ENCODE measurements at places on chromosomes 12 and 14.

DNA sequence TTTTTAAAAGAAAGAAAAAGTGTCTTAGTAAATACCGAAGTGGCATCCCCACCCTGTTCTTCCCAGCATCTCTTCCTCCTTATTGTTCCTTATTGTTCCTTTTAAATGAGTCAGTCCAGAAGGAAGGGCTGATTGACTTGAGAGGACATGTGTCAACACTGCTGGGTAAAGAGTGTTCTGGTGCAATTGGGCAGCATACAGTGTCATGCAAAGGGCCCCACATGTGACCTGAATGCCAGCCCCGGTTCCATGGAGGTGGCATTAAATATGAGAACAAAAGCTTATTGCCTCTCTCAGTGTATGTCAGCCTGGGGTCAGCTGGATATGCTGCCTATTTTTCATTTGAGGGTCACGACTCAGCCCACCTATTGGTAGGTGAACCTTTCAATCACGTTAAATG is 58.9 kb upstream of the RIC8B start:
- DNase-seq, result no peak

DNA sequence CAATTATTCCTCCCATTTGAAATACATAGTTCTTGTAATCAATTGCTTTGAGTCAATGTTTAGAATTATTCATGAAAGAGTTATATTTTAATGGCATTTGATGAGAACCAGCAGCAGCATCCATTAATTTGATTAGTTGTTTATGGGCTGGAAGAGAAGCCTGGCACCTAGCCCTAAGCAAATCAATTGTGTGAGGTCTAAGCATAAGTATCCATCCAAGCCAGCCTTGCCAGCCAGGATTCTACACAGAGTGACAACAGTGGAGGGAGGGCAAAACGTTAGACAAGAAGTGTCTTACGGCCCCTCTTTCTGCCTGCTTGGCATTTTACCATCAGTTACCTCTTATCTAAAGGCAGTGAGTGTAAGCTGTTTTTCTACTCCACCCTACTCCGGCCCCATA is 478.5 kb downstream of the NELL2 start:
- no peak for DNase-seq

DNA sequence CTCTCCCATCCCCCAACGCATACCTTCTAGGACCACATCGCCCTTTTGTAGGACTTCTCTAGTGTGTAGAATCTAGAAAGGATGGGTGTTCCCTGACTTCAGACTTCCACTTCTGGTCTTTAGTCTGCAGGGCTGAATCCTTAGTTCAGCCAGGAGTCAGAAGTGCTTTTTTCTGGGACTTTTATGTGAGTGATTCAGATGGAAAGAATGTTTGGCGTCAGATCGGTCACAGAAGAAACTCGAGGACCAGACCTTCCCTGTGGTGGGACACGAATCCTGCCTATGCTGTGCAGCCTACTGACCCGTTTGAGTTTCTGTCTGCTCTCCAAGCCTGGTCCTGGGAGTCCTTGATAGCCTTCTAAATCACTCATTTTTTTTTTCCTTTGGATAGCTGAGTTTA is 165.4 kb upstream of the SSTR1 start:
- no peak for DNase-seq

- no peak for DNase-seq
Observed at GRCh38 chr12:120388691-120389481, 19.9 kb upstream of the MSI1 start.

GRCh38 chr12:100955139-100955538 is 160.6 kb downstream of the ANO4 start:
- no peak for DNase-seq

- DNase-seq, result no peak
Observed at GRCh38 chr12:12714276-12715021, 2.7 kb upstream of the CDKN1B start.

DNA sequence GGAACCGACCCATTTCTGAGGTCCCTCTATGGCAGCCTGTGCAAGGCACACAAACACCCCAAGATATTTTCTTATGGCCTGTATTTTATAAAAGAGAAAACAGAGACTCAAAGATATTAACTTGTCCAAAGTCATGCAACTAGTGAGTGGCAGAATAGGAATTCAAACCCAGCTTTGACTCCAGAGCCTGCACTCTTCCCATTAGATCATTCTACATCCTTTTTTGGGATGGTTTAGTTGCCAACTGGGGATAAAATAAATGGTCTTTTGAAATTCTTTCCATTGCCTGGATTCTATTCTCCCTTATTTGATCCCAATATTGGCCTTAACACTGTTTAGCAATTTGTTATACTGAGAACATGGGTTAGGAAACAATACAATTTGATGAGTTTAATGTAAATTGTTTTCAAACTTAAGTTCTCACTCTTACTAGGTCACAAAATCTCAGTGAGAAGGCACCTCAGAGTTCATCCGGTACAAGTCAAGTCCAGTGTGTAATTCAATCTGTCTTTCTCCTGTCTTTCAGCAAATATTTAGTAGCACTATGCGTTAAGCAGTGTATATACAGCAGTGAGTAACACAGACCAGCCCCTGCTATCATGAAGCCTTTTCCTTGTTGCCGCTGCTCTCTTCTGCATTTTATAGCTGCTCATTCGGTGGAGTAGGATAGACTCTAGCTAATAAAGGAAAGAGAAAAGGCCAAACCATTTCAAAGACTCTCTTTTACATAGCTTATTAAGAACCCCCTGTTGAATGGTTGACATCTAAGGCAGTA is 162.1 kb upstream of the IFNG-AS1 start:
- DNase-seq, result no peak

GRCh38 chr14:23094666-23095195 is at the start of gene ACIN1:
Gene ACIN1 (minus strand): TSS chr14:23095136. CDS start chr14:23095112, 24 bp downstream.
- DNase-seq, result no peak
